ENCODE measurements at places on chromosomes 1 and 21.

DNA sequence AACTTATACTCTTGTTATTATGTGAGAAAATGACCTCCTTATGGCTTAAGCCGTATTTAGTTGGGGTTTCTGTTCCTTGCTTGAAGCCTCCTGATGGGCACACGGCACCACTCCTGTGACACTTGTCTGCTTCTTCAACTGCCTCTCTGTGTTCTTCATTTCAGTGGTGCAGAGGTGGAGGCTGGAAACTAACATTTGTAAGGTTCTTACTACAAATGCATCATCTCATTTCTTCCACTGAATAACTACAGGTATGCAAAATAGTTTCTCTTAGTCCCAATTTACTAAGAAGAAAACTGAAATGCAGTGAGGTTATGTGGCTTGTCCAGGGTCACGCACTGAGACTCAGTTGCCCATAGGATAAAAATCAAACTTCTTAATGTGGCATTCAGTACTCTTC lies 23.6 kb upstream of the ZNF362 start:
- no peak for DNase-seq

- DNase-seq: no peak
Observed at GRCh38 chr1:183966487-183966886, 71.0 kb downstream of the COLGALT2 start.

GRCh38 chr1:234707641-234708040 lies 97.7 kb upstream of the IRF2BP2 start:
- no peak for DNase-seq

DNA sequence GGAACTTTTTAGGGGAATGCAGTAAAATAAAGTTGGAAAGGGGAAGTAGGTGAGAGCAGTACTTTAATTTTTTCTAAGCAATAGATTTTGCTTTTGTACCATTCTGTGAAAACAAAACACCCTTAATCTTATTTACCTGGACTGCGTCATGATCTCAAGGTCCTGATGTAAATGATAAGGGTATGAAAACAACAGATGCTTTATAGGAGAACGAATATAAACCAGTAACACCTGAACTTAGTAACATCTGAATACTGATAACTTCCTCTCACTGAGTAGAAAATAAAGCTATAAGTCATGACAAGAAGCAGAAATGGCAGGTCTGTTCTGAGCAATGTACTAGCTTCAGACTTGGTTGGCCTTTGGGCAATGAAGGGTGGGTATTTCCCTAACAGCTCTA lies 77.7 kb downstream of the GDAP2 start:
- no peak for DNase-seq

DNA sequence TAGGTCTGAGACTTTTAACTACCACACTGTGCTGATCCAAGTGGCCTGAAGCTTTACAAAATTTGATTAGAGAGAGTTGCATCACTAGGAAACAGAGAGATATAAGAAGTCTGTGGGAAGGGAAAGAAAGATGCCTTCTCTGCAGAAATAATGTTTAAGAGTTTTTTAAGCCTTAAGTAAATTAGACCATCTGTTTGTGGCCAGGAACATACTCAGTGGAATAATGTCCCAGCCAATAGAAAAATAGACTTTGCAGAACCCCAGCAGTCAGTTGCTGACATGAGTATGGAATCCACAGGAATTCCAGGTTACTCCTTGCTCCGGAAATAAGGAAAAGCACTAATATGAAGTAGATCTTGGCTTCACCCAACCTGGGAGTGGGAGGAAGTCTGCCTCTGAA lies 144.8 kb downstream of the ST6GALNAC5 start:
- DNase-seq: no peak

DNA sequence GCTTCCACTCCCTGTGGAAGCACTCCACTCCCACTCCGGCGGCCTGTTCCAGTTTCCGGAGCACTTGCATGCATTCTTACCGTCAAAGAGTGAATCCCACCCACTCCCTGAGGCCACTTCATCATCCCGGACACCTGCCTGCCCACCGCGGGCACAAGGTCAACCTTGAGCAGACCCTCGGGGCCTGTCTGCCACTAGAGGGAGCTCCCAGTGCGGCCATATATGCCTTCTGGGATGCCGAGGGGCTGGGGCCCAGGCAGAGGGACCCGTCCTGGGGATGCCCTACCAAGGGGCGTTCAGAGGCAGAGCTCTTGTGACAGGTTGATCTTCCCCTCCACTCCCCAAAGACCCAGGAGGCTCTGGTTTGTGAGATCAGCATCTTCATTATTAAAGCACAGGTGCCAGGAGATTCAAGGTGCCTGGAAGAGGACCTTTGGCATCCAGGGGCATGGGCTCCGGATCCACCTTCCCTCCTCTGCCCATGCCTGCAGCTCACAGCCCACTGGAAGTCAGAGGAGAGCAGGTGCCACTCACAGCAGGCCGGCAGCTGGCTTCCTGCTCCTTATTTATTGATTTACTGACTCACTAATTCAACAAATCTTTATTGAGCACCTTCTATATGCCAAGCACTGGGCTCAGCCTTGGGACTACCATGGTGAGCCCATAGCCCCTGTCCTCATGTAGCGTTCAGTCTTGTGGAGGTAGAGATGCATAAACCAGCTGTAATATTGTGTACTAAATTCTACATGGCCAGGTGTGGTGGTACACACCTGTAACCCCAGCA lies 47.3 kb downstream of the UBIAD1 start:
- no peak for DNase-seq

- DNase-seq: no peak
Observed at GRCh38 chr21:27564684-27565301, 597.9 kb upstream of the ADAMTS5 start.

- DNase-seq: no peak
Observed at GRCh38 chr1:183477986-183478781, 5.9 kb downstream of the SMG7 start.

- no peak for DNase-seq
Observed at GRCh38 chr1:163528710-163529348, 207.1 kb downstream of the NUF2 start.

DNA sequence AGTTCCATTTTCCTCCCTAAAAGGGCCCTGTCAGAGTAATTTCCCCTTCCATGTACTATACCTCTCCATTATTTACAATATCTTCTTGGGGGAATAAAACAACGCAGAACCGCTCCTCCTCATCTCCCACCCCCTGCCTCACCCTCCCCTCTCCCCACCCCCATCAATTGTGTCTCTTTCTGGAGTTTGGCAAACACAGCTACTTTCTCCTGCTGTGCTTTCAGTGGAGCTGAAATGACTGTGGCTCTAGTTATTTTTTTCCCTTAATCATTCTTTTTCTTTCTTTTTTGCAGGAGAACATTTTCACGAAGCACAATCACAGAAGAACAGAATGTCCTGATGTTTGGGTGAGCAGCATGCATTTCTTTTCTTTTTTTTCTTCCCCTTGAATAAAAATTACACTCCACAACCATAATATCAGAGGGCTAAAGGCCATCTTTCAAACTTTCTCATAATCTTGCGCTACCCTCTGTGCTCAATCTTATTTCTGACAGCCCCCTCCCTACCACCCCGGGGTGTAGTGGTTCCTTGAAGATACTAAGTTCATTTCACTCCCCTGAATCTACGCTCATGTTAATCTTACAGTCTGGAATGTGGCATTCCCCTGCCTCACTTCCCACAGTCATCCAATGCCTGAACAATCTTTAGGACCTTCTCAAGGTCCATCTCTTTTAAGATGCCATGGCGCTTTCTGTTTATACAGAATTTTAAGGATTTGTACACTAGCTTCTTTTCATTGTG lies 8.8 kb upstream of the PLXNA2 start:
- no peak for DNase-seq

DNA sequence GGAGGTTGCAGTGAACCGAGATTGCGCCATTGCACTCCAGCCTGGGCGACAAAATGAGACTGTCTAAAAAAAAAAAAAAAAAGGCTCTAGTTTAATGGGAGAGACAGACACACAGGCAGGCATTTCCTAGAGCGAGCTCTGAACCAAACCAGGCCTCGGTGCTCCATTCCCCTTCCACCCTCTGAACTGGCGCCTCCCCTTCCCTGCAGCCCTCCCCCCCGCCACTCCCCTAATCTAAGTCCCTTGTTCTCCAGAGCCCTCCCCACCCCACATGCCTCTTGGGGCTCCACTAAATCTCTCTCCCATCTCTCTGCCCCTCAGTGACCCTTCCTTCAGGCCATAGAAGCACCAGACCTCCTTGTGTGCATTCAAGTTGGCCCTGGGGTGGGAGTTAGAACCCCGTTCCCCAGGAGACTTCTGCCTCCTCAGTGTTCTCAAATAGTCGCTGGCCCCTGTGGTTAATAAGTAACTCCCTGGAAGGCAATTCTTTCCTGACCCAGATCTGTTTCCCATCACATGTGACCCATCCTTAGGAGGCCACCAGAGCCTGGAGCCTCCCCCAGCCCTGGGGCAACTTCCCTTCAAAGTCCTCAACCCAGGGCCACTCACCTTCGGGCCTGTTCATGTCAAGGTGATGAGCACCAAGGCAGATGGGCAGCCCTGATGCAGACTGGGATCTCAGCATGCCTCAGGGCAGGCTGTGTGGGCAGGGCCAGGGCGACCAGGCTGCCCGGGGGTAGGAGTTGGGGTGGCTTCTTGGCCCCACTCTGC lies 42.6 kb upstream of the EPB41 start:
- DNase-seq: no peak

GRCh38 chr1:9902060-9902452 lies 8.0 kb downstream of the CTNNBIP1 start:
- DNase-seq: no peak

DNA sequence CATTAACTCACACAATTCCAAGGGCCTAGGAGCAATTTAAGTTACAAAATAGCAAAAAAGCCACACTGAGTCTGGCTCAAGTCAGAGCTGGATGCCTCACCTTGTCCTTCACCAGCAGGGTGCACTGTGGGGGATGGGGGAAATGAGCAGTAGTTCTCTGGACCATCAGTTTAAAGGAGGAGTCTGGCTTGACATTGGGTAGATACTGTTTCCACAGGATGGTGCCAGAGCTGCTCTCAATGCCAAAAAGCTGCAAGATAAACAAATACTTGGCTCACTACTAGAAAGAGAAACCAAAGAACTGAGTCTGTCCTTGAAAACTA lies 18.8 kb downstream of the EMC1 start:
- DNase-seq: no peak

DNA sequence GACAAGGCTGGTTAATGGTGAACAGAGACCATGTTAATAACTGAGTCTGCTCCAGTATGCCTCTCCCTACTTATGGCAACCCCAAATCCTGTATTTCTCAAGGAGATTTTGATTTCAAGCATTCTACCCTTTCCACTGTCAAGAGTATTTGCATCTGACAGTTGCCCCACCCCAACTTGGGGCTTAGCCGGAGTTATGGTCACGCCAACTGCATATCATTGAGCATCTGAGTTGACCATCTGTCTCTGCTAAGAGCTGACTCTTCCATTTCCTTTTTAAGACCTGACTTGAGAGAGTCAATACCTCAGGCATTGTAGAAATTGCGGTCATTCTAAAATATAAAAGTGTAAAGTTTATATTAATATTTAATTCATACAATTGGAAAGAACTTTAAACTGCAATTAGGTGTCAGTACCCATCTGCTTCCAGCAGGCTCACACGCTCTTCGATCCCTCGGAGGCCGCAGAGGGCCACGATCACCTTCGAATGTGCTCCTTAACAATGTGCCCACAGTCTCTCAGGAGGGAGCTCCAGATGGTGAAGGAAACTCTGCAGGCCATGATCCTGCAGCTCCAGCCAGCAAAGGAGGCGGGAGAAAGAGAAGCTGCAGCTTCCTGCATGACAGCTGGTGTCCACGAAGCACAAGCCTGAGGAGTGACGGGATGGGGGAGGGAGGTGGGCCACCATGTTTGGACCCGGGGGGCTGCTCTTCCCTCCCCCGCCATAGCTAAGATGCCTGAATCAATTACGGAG lies 409.8 kb downstream of the DISC1 start:
- DNase-seq: no peak
